ENCODE measurements at places on chromosomes 7 and 10.

- no peak for DNase-seq
Observed at GRCh38 chr7:5777932-5778331, 3.5 kb downstream of the RNF216 start.

GRCh38 chr7:36416251-36416650 is 26.6 kb downstream of the ANLN start:
- DNase-seq: no peak

- DNase-seq: no peak
Observed at GRCh38 chr10:31134311-31134952, 102.8 kb upstream of the ZNF438 start.

GRCh38 chr10:114711176-114711868 is 53.2 kb upstream of the ABLIM1 start:
- no peak for DNase-seq
